Endothelial cell of umbilical vein (primary cell): ENCODE measurements at places on chromosomes 6 and 20. TPM values are rescaled to one million over a fixed set of nuclear protein-coding genes. Genes with fewer than 3 reads are reported as not detected.
A peak's percentile ranks its signal among the peaks of the same experiment; 100 is the strongest.

DNA sequence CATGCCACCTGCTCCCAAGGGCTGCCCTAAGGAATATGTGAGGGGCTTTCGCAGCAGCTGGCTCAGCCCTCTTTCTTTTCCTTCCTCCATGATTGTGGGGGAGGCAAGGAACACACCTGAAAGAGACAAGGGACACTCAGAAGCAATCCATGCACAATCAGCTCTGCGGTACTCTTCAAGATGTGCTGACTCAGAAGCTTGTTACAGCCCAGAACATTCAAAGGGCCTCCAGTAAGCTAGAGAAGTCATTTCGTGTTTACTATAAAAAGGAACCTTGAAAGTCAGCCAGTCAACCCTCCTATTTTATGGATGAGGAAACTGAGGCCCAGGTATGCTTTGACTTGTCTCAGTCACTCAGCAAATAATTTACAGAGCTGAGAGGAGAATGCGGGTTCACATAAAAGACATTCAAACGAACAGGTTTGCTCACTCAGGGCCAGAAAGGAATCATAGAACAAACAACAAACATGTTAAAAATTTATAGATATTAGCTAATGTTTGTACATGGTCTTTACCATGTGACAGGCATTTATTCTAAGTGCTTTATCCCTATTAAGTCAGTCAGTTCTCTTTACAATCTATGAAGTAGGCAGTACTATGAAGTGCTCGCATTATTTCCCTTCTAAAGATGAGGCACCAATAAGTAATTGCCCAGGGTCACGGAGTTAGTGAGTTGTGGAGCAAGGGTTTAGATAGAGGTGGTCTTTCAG lies 37.7 kb upstream of the SLC22A23 start:
- no peaks in the 10 kb centered on the region for H3K4me1 ChIP-seq
- H3K36me3 ChIP-seq, result no peaks in the 10 kb centered on the region
- H3K4me3 ChIP-seq, result no peak overlapping the region

DNA sequence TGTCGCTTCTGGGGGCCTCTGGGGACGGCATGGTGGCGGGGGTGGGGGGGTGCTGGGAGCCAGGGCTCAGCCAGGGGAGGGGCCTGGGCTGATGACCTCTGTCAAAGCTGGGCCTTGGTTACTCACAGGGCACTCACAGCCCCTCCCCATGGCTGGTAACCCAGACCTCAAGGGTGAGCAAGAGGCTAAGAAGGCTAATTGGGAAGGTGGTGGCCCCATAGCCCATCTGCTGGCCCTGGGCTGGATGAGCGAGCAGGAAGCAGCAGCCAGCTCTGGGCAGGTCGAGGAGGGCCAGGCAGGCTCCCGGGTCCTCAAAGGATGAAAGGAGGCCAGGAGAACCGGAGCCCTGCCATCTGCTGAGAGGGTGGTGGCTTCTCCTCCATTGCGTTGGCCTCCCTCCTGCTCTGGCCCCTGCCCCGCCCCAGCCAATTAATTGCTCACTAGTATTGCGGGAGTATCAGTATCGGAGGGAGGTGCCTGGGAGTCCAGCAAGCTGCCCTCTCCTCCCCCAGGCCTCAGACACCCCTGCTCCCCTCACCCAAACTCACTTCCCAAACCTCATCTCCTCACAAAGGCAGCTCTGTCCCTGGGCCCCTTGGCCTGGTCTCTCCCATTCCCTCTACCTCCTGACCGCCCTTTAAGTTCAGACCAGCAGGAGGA lies 1.0 kb upstream of the CDSN start:
- H3K27ac ChIP-seq, result no peak overlapping the region
- H3K27me3 ChIP-seq, result no peaks in the 10 kb centered on the region
- no peak overlapping the region for H3K4me3 ChIP-seq
- no peak for DNase-seq

DNA sequence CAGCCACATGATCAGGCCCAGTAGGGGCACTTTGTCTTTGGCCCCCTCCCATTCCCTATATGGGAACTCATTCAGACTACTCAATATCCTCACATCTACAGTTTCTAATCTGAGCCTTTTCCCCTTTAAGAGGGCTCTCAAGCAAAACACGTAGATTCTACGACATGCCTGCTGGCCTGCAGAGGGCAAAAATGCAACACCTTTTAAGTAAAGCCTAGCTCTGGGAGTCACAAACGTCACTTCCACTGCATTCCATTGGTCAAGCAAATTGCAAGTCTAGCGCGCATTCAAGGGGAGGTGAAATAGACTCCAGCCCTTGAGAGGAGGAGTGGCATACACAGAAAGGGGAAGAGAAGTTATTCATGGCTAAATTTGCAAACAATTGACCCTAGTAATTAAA lies 70.6 kb downstream of the CDC40 start:
- no peak overlapping the region for H3K27ac ChIP-seq
- no peak overlapping the region for H3K4me3 ChIP-seq
- no peaks in the 10 kb centered on the region for H3K4me1 ChIP-seq
- no peaks in the 10 kb centered on the region for H3K27me3 ChIP-seq
- no peak for DNase-seq

DNA sequence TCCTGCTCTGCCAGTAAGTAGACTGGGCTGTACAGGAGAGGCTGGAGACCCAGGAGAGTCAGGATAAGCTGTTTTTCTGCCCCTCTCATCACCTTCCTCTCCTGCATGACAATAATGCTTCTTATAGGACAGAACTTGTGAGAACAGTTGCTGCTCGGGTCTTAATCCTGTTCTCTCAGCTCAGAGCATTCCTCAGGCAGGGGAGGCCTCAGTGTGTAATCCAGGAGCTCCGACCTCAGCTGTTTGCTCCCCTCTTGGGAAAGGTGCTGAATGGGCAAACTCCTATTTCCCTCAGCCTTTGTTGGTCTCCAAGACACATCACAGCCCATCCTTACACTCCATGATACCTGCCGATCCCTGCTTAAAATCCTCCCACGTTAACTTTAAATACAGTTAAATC lies 134.9 kb upstream of the LRFN2 start:
- H3K36me3 ChIP-seq, result no peaks in the 10 kb centered on the region
- H3K4me1 ChIP-seq, result peaks cover 12% of the 10 kb centered on the region

DNA sequence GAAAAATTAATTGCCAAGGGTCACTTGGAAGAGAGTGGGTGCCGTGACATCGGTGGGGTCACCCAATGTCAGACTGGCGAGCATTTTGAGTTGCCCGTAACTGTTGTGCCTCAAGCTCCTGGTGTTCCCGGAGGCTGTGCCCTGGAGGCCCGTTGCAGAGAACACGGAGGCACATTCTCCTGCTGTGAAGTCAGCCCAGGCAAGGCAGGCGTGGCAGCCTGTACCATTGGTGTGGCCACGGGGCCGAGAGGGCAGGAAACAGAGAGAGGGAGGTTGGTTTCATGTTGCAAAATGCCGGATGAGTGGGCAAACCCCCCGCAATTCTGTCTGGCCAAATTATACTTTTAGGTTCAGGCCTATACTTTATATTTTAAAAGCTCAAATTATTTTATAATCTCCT lies 81.2 kb downstream of the THBS2 start:
- DNase-seq, result no peak
- no peak overlapping the region for H3K4me3 ChIP-seq
- H3K4me1 ChIP-seq, result no peaks in the 10 kb centered on the region
- H3K36me3 ChIP-seq, result no peaks in the 10 kb centered on the region
- H3K27ac ChIP-seq, result peak overlapping the region; percentile 57

DNA sequence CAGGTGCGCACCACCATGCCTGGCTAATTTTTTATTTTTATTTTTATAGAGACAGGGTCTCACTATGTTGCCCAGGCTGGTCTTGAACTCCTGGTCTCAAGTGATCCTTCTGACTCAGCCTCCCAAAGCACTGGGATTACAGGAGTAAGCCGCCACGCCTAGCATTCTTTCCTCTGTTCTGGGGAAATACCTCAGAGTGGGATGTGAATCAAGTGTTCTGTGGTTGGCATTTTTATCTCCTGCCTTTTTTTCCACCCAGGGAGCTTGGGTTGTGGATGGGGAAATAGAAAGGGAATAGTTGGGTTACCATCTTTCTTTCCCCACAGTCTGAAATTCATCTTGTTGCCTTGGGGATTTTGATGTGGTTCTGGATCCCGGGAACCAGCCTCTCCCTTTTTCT lies 24.1 kb downstream of the TFAP2C start:
- H3K36me3 ChIP-seq, result no peaks in the 10 kb centered on the region
- no peak overlapping the region for H3K4me3 ChIP-seq
- DNase-seq, result no peak
- H3K4me1 ChIP-seq, result no peaks in the 10 kb centered on the region
- no peak overlapping the region for H3K27ac ChIP-seq

GRCh38 chr20:1906361-1907051 lies 11.3 kb downstream of the SIRPA start:
- H3K27me3 ChIP-seq, result no peaks in the 10 kb centered on the region
- H3K4me3 ChIP-seq, result no peak overlapping the region
- H3K4me1 ChIP-seq, result no peaks in the 10 kb centered on the region
- no peak for DNase-seq

Gene ABHD16B
- not detected in 2 replicates for total RNA-seq

Gene UBE2C
- 108 and 129 TPM in 2 replicates for total RNA-seq
